NCI-H1417 treated with DMSO at 0.1 percent for 48 hours (cell line): ENCODE measurements at places on chromosomes 4 and X.

GRCh38 chr4:152289941-152290340 is 246.0 kb downstream of the FBXW7 start:
- no peak for DNase-seq

GRCh38 chrX:19360903-19361302 is 17.2 kb downstream of the PDHA1 start:
- no peak for DNase-seq

DNA sequence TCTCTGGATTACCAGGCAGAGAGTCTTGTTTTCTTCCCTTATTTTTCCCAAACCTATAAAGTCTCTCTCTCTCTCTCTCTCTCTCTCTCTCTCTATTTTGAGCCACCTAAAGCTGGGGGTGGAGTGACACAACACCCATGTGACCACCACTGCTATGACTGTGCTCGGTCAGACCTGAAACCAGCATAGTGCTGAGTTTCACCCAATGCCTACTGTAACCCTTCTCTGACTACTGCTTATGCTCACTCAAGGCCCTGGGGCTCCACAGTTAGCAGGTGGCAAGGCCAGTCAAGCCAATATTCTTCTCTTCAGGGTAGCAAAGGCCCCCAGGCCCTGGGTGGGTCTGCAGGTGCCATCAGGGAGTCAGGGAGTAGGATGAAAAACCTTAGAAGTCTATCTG is 114.7 kb upstream of the ARMCX2 start:
- no peak for DNase-seq

GRCh38 chr4:162475246-162475645 is 311.4 kb upstream of the FSTL5 start:
- DNase-seq, result no peak

- no peak for DNase-seq
These were observed 157.3 kb downstream of the PRDM5 start for GRCh38 chr4:120765260-120765680.

DNA sequence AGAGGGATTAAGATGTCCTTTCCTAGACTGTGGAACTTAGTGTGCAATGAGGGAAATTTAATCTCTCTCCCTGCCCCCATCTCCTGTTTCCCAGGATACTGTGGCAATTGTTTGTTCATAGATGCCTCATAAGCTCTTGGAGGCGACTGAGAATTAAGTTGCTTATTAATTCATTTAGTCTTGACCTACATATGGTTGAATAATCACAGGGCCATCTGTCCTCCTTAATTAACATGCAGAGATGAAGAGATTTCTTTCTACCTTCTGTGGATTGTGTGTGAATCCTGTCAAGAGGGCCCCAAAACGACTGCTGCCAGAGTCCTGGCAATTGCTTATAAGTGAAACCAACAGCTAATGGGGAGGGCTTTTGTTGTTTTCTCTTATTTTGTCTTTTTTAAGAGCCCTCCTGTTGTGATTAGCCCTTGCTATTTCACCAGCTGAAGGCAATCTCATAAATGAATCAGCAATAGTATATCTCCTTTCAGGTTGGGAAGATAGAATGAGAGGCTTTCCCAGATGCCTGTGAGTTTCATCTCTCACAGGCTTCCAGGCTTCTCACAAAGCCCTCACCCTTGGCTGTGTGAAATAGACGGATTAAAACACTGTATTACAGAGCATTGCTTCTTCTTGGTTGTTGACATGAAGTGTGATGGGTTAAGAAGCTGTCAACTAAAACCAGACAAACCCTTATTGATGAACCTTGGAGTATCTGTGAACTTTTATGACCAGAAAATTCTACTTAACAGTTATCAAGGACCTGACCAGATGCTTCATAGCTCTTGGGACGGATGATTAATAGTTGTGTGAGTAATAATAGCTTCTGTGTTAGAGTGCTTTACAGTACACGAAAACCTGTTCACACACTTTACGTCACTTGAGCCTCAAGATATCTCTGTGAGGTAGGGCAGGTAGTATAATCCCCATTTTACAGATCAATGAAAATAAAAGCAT is 58.5 kb downstream of the PGRMC2 start:
- peak; percentile 33 for DNase-seq

DNA sequence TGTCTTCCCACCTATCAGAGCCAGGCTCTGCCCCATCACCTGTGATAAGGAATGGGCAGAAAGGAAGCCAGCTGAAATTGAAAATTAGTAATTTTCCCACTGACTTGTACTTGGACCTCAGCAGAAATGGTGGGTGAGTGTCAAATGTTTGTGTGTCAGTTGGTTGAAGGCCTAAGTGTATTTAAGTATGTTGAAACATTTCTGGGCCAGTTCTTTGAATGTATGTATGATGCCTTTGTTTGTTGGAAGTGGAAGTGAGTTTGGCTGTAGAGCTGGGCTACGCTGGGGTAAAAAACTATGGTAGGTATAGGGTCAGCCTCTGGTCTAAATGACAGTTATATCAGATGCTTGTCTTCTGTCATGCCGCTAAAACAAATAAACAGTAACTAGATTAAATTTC is 27.7 kb downstream of the JADE1 start:
- DNase-seq, result no peak

DNA sequence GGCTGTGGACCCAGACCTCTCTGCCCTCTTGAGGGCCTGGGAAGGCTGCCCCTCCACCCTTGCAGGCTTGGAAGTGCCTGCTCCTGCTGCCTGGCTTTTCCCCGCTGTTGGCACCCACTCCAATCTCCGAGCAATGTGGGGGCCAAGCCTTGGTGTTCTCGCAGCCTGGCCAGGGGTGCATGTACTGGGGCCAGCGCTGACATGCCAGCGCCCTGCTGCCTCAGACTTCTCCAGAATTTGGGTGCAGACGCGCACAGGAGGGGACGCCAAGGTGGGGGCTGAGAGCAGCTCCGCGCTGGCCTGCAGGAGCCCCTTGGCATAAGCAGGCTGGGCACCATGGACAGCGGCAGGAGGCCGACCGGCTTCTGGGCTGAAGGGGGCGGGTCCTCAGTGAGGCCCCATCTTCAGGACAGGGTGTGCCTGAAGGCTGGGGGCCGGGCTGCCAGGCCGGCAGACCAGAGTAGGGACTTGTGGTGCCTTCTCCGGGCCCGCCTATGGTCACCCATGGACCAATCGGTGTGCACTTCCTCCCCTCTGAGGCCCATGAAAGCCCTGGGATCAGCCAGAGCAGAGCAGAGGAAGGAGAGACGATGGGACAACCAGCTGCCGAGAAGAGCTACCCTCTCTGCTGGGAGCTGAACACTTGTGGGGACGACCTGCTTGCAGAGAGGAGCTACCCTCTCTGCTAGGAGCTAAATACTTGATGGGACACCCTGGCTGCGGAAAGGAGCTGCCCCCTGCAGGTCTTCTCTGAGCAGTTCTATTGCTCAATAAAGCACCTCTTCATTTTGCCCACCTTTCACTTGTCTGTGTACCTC is 118.3 kb downstream of the DNAAF6 start:
- DNase-seq, result no peak

DNA sequence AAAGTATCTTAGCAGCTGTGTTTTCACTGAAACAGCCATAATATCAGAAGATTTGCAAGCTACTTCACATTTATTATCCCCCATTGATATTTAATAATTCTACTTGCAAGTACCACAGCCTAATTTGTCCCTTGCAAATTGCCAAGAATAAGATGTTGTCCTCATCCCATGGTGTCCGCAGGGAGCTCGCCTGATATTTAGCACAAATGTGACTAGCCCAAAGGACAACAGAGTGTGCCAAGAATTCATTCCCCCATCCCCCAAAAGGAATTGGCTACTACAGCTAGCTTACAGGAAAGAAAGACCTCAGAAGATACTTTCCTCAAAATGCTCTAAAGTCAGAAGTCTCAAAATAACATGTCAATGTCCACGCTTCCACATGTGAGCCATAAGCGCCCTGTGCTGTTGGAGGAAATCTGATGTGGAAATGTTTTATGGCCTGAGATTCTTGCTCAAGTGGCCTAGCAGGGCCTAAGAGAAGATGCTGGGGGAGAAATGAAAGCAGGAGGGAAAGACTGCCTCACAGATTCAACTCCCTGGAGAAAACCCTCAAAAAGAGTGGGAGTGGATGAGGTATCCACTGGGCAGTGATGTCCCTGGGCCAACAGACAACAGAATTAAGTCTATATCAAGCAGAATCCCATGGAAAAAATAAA is 111.4 kb downstream of the SH3KBP1 start:
- DNase-seq, result no peak

DNA sequence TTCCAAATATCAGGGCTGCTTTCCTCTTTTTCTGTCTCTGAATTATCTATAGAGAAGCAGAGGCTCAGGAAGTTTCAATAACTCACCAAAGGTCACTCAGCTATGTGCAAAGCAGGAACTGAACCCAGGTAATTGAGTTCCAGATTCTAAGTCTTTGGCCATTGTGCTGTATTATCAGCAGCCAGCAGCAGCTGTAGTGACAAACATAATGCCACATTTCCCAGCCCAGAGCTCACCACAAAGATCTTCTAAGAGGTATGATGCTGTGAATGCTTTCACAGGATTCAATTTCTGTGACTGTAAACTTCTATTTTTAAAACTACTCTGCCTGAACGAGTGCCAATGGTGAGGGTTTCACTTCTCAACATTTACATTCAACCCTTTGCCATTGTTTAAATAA is 56.4 kb downstream of the SPOCK3 start:
- DNase-seq, result no peak

DNA sequence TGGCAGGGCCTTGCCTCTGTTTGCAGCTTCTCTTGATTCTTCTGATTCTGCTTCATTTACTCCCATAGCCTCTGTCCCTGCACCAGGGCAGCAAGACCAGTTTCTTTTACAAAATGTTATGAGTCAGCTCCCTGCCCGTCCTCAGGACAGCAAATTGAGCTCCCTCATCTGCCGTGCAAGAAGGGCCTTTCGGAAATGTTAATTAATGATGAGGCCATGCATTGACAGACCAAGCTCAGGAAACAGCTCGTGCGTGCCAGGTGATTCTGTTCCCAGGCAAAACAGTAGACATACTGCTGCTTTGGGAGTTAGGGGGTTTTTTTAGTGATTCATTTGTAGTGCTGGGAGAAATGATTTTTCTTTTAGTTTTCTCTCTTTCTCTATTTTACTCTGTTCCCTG is 231.7 kb downstream of the FBXW7 start:
- no peak for DNase-seq

- DNase-seq, result no peak
These were observed 64.8 kb downstream of the TSC22D3 start for GRCh38 chrX:107710617-107711391.

DNA sequence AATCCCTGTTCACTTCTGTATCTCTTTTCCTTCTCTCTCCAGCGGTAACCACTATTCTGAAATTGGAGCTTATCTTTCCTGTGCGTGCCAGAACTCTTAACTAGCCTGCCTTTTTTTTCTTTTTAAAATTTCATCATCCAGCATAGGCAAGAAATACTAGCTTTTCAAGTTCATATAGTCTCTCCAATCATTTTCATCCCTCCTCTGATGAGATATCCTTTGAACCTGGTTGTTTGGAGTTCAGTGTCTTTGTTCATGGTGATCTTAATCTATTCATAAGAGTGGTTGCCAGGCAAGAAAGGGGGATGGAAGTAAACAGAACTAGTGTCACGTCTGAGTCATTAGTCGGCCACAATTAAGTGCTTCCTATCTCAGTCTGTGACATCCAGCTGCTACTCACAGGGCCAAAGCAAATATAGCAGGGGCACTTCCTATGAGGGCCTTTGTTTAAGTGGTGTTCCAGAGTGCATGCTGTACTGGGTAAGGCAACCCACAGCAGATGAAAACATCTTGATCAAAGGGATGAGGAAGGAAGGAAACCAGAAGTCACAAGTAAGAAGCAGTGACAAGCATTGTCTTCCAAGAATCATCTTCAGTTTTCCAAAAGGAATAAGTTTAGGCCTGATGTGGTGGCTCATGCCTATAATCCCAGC is 56.4 kb upstream of the XIAP start:
- DNase-seq, result peak; percentile 86

- DNase-seq, result no peak
These were observed 11.5 kb downstream of the ABRAXAS1 start for GRCh38 chr4:83473423-83473822.

DNA sequence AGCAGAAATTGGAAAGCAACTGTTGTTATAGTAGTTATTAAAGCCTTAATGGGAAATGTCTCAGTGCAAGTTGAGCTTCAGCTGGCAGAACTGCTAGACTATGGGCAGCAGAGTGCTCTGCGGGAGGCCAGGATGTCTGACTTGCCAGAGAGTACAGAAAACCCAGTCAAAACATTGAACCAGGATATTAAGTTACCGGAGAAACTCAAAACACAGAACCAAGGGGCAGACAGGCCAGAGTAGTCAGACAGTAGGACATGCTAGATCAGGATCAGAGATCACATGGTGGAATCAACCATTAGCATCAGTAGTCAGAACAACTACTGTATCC is 72.9 kb upstream of the TNIP3 start:
- no peak for DNase-seq

- no peak for DNase-seq
These were observed 13.5 kb downstream of the KDM5C start for GRCh38 chrX:53211391-53211978.

DNA sequence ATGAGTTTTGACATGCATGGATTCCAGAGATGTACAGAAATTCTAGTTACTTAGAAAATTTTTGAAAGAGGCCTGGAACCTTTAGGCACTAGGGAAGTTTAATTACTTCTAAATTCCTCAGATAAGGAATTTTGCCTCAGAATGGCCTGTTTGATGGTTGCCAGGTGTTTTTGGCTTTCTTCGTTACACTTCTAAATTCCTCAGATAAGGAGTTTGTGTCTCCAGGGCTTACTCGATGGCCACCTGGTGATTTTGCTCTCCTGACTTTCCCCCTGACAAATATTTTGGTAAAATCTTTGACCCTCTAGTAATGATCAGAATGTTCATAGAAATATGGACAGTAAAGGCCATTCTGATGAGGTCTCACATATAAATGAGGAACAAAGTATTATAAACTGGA is 64.3 kb downstream of the BEX3 start:
- DNase-seq, result no peak

DNA sequence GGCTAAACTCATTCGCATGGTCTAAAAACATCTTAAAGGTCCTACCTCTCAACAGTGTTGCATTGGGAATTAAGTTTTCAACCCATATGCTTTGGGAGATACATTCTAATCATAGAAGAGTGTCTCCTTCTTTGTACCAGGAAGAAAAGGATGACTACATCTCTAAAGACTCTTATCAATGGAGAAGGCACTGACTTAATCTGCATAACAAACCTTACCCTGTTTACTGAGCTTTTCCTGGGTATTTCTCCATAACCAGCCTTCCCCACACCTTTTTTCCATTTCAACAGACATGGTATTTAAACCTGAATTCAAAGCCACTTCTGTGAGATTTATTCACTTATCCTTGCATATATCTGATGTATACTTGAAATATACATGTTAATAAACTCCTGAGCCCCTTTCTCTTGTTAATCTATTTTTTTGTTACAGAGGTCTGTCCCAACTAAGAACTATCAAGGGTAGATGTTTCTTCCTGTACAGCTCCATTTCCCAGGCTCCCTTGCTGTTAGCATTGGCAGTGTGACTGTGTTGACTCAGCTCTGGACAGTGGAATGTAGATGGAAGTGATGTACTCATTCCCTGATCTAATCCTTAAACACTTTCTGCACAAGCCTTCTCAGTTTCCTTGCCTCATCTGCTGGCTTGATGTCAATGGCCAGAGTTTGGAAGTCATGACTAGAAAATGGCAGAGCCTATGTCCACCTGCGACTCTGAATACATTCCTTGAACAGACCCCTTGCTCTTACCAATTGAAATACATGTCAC is 148.9 kb upstream of the CPEB2 start:
- no peak for DNase-seq

- DNase-seq, result no peak
These were observed 347.2 kb upstream of the SPOCK3 start for GRCh38 chr4:167581449-167581965.

GRCh38 chr4:44228326-44228725 is 220.3 kb downstream of the KCTD8 start:
- no peak for DNase-seq
